ENCODE measurements at places on chromosomes 13 and 19. TPM values are rescaled to one million over a fixed set of nuclear protein-coding genes. Genes with fewer than 3 reads are reported as not detected.

Gene ZNF726
- total RNA-seq, result 14.3 TPM

Gene POGLUT2
- total RNA-seq, result 2.2 TPM

Gene TRPM4
- 110 TPM for total RNA-seq

Gene KLF2
- 56.1 TPM for total RNA-seq

Gene ZNF221
- 6.8 TPM for total RNA-seq

Gene IGFL2
- total RNA-seq, result not detected

Gene SOX21
- total RNA-seq, result not detected

Gene LPAR2
- total RNA-seq, result 28.6 TPM

Gene TNNT1
- total RNA-seq, result 0.89 TPM

Gene PSG11
- not detected for total RNA-seq

Measured in ureter (tissue), 1 donor.